ENCODE measurements at places on chromosomes 3 and 15.

DNA sequence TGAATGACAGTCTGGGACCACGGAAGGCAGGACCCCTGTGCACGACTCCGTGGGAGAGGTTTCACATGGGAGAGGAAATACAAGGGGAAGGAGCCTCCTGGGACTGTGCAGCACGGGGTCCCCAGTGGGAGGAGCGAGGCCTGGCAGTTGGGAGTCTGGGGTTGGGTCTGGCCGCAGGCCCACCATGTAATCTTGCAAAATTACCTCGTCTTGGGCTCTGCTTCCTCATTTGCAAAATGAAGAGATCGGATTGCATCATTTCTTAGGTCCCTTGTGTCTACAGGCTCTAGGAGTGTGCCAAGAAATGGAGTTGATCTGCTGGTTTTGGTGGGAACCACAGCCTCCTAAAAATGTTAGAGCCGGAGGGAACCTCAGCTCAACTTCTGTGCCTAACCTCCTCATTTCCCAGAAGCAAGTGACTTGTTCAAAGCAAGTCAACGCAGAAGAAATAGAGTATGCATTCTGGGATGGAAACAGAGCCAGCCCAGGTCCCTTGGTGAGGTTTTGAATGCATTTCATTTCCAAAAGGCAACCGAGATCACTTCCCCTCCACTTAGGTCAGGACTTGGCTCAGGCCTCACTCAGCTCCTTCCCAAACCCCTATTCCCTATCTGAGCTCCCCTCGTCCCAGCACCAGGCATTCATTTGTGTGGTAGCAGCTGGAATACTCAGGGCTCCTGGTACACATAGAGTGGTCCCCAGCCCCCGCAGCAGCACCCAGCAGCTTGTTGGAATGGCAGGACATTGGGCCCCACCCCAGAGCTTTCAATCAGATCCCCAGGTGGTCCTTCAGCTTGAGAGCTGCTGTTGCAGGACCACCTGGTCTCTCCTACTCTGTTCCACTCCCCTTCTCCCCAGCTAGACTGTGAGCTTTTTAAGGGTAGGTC is 267.7 kb downstream of the XXYLT1 start:
- DNase-seq: peak; percentile 64

GRCh38 chr3:99287876-99288275 is 350.5 kb upstream of the COL8A1 start:
- no peak for DNase-seq

DNA sequence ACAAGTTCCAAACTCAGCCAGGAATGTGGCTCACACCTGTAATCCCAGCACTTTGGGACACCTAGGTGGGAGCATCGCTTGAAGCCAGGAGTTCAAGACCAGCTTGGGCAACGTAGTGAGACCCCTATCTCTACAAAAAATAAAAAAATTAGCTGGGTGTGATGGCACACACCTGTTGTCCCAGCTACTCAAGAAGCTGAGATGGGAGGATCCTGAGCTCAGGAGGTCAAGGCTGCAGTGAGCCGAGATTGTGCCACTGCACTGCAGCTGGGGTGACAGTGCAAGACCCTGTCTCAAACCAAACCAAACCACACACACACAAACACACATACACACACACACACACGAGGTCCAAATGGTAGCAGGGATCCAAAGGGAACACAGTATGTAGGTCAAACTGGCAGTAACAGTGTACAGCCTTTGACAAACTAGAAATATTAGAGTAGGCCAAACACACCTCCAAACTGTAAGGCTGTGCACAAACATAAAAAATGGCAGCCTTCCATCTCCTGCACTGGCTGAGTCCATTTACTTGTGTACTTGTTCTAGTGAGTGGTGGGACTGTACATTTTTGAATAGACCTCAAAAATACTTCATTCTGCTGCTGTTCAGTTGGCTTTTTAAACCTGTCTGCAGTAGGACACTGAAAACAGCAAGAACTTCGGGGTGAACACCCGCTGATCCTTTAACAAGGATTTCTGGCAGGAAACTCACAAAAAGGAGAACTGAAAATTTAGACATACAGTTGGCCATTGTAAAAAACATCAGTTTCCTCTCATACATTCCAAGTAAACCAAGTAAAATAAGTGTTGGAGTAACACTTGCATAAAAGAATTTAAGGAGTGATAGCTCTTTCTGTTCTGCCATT is 33.6 kb downstream of the INTS14 start:
- no peak for DNase-seq

DNA sequence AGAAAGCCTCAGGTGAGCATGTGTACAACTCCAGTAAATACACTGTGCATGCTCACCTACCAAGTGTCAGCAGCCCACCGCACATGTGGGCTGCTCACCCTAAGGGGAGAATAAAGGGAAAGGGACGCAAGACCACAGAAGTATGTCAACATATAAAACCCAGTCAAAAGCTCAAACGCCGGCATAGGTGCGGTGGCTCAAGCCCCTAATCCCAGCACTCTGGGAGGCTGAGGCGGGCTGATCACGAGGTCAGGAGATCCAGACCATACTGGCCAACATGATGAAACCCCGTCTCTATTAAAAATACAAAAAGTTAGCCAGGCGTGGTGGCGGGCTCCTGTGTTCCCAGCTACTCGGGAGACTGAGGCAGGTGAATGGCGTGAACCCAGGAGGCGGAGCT is 732.1 kb downstream of the ZPLD1 start:
- DNase-seq: no peak

- no peak for DNase-seq
These were observed 203.5 kb upstream of the ZBTB20 start for GRCh38 chr3:115350606-115351005.

DNA sequence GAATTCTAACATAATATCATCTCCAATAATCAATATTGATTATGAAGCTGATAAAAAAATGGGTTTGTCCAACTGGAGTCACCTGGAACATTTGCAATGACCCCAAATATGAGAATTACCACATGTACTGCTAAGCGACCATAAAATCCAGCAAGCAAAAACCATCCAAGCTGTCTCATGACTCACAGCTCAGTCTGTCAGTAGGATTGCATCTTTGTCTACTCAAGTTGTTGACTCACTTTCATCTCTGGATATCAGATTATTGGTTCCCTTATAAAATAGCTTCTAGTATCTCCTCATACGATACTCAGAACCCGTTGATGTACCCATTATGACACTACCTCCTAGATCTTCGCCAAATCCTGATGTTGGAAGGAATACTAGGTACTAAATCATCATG is 209.8 kb upstream of the ATP11B start:
- no peak for DNase-seq

- no peak for DNase-seq
These were observed 11.7 kb upstream of the MBNL1 start for GRCh38 chr3:152256851-152257562.

DNA sequence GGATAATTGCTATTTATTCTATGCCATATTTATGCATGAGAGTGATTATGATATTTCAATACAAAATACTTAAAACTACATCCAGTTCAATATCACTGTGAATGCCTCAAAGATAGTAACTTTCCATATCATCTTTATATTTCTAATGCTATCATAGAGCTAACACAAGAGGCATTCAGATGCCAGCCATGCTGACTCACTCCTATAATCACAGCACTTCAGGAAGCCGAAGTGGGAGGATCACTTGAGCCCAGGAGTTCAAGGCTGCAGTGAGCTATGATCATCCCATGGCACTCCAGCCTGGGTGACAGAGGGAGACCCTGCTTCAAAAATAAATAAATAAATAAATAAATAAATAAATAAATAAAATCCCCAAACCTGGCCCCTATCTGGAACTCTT is 498.7 kb downstream of the EPHA3 start:
- no peak for DNase-seq

GRCh38 chr15:78418686-78419085 is 19.3 kb upstream of the IREB2 start:
- DNase-seq: no peak

GRCh38 chr3:29280404-29281093 is at the start of gene RBMS3:
RBMS3 (plus strand) TSS chr3:29281071.
- DNase-seq: peak; percentile 97

GRCh38 chr3:36362973-36363372 is 17.3 kb upstream of the STAC start:
- peak; percentile 78 for DNase-seq

DNA sequence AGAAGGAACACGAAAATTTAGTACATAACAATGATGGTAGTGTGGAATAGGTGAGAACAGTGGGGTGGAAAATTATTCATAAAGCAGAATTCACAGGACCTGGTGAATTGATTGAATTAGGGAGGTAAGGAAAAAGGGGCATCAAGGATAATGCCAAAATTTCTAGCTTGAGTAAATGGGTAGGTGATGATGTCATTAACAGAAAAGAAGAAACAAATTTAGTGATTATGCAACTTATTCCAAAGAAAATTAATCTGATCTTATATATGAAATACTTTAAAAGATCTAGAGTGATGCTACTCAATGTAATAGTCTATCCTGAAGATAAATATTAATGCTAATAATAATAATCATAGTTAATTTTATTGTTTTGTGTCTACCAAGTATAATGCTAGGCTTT is 544.6 kb upstream of the LMCD1 start:
- no peak for DNase-seq

DNA sequence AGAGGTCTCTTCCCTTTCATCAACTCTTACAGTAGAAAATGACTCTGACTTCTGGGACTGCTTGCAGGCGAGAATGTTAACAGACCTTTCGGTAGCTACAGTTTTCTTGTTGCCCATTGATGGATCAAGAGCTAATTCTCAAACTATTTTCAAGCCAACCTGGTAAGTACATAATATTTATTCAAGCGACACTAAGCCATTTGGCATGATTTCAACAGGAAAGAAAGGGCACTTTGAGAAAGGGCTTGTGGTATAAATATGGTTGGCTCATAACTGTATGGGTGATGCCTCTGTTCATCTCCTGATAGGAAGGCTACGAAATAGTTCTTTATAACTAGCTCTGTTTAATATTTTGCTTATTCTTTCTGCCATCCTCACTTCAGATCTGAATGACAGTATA is 196.2 kb upstream of the CNTN4 start:
- DNase-seq: no peak

GRCh38 chr15:70284438-70285214 is 186.9 kb upstream of the TLE3 start:
- no peak for DNase-seq

DNA sequence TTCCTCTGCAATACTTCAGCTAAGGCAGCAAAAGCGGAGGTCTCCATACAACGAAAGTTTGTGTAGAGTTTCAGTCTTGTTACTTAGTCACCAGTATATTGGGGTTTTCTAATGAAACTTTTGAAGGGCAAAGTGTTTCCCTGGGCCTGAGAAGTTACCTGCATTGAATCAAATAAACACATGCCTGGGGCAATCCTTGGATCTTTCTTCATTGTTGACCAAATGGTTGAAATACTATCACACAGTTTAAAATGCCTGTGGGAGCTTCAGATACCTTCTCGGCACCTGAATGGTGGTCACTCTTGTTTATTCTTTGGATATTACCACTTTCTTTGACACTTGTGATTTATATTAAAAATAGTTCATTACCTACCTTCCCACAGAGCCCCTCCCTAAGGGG is 988 bp upstream of the CHSY1 start:
- no peak for DNase-seq

GRCh38 chr15:65603559-65603958 is 7.4 kb downstream of the INTS14 start:
- DNase-seq: no peak

DNA sequence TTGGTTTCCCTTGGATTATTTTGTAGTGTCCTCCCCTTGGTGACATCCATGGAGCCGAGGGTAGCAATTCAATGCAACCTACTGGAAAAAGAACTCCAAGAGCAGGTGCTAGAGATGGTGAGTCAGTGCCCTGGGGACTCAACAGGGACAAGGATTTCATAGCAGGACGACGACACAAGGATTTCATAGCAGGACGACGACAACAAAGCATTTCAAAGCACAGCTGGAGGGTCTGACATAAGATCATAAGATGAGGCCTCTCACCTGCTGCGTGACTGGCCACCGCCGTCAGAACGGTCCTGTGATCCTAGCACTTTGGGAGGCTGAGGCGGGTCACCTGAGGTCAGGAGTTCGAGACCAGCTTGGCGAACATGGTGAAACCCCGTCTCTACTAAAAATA is 22.5 kb downstream of the NRROS start:
- no peak for DNase-seq

DNA sequence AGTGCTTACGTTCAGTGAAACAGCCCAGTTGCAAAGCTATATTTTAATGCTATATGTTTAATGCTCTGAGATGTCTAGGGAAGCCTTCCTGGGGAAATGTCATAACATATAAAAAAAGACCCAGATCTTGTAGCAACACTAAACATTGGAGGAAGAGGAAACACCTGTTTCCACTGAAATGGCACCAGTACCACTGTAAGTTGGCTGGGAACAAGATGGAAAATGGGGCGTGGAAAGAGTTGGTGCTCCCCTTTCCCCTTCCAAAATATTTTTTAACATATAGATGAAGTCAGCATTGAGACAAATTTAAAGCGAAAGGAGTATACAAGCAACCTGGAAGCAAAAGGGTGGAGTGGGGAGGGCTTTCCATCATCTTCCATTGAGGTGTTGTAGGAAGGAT is 289.9 kb upstream of the COL8A1 start:
- DNase-seq: no peak

Measured in fibroblast of skin of right quadriceps (primary cell).